ENCODE measurements at places on chromosomes 7 and 10.

DNA sequence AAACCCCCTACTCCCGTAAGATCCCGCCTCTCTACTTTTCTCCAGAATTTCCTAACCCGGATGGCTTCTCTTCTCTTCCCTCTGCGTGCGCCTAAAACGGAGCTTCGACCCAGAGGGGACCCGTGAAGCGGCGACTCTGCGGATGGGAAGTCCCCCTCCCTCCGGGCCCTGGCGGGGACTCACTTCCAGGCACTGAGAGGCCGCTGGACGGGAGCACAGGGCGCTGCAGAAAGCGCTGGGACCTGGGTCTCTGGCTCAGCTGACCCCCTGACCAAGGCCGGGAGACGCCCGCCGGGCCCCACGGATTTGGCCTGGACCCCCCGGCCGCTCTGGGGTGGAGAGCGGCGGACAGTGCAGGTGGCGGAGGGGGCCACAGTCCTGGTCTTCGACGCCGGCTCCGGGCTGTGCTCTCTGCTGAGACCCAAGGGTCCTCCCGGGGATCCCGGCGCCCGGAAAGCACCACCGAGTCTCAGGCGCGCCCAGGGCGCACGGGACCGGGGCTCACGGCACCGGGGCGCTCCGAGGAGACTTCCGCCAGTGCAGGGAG, 688 bp upstream of the FOXL3 start:
- no peak for DNase-seq

- no peak for DNase-seq
These were observed 47.9 kb upstream of the SLC35B4 start for GRCh38 chr7:134364619-134365037.

GRCh38 chr7:33762151-33762910, 143.0 kb upstream of the BMPER start:
- DNase-seq = no peak

- no peak for DNase-seq
These were observed 109.4 kb downstream of the TMEM26 start for GRCh38 chr10:61343796-61344195.

- no peak for DNase-seq
These were observed 25.1 kb downstream of the ZMIZ1 start for GRCh38 chr10:79093658-79094411.

DNA sequence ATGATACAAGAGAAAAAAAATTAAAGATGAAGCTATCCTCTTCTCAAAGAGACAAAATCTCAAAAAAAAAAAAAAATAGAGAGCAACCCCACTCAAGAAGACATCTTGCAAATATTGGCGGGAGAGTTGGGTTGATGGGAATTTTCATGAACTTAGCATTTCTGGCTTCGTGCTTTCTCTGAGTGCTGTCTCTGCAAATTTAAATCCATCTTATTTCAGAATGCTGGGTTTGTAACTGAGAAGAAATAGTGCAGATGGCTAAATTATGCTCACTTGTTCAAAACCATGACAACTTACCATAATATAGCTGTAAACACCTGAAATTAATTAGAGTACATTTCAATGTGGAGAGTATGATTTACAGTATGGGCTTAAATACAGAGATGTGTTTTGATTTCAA, 484.8 kb upstream of the CELF2 start:
- no peak for DNase-seq

DNA sequence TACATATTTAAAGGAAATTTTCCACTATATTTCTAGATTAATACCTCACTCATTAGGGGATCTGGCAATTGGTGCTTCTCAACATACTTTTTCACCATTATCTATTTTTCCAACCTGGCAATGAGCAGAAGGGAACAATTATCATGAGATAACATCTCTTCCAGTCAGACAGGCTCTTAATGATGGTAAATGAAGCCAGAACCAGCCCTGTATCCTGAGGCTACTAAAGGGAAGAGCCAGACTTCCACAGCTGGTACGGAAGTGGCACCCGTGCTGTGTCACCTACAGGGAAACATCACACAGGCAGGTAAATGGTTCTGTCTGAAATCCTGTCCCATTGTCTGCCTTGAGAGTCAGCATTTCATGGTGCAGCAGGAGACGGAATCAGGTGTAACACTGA, 75.9 kb downstream of the ELMO1 start:
- no peak for DNase-seq

GRCh38 chr7:150755473-150756099, 18.4 kb downstream of the GIMAP5 start:
- no peak for DNase-seq

- DNase-seq = no peak
These were observed 179.1 kb upstream of the LRRTM3 start for GRCh38 chr10:66746711-66747110.

DNA sequence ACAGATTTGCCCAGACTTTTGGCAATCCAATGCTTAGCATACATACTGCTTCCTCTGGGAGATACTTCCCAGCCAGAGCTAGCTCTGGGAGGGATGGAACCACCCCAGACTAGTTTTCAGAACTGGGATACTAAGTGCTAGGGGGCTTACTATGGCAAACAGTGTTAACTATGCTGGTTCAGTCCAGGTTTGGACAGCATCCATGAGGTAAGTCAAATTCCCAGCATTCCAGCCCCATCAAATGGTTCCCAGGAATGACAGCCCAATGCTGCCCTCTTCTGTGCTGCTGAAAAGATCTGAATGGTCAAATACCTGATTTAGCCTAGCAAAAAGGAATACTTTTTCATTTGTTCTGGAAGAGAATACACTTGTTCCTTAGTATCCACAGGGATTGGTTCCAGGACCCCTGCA, 141.7 kb upstream of the CCDC6 start:
- DNase-seq = peak; percentile 54

GRCh38 chr7:7868572-7868899, 100.1 kb upstream of the GLCCI1 start:
- no peak for DNase-seq

DNA sequence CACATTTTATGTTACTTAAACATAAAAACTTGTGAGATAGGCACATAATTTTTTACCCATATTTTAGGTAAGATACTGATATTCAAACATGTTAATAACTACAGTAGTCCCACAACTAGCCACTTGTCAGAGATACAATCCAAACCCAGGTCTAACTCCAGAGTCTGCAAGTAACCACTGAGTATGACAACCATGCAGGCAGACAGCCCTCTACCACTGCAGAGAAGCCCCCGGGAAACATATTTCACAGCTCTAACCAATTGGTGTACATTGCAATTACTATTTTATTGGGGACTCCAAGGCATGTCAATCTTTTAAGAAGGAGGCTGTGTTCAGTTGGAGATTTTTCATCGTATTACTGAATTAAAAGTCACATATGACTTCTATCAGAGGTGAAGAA, 107.2 kb upstream of the FAM133B start:
- DNase-seq = no peak

DNA sequence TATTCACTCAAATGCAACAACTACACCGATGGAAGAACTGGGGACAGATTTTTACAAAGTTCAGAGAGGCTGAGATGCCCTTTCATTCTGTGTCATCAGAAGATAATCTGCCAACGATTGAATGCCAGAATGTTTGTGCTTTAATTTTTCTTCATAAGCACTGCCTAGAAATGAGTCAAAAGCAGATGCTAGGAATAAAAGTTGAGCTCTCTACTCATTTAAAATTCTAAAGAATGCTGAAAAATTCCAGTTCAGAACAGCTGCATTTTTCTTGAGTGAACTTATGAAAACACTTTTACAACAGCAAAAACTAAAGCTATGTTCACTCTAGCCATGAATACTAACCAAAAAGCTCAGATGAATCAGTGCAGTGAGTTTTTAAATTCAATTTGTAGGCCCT, 22.3 kb upstream of the FAM133B start:
- DNase-seq = no peak

DNA sequence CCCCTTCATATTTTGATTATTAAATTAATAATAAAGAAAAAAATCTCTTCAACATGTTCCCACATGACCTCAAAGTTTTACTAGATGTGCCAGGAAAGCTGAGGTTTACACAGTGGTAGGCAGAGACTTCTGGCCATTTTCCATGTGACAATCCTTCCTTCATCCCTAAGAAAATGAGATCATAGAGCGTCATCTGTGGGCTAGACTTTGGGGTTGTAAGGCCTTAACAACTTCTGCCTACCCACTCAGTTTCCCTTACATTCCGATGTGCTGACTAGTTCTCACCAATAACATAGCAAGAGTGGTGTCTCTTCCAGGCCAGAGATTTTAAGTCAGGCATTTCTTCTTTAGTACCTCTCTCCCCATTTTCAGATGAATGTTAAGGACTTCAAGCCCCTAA, 171.1 kb upstream of the PHF14 start:
- no peak for DNase-seq

DNA sequence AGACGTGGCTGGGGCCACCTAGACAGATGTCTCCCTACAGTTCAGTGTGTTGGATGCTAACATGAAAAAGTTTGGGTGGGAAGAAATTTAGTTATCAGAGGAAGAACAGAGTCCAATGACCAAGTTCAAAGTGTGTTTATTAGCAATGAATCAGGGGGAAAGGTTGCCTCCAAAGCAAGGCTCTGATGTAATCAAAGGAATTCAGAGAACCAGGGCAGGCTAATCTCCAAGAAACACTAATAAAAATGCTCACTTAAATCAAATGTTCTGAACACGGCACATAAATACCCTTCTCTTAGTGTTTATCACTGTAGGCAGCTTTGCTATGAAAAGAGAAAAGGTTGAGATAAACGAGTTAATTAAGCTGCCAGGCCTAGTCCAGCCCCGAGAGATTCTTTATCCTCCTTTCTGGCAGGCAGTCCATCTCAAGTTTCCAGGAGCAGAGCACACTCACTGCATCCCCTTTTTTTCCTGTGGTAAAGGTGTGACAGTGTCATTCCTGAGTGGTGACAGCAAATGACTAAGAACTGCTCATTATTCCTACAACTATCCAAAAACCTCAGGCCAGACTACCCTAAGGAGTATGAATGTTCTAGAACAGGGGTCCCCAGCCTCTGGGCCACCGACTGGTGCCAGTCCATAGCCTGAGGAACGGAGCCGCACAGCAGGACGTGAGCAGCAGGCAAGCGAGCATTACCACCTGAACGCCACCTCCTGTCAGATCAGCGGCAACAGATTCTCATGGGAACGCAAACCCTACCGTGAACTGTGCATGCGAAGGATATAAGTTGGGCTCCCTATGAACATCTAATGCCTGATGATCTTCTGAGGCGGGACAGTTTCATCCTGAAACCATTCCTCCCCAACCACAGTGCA, 66.9 kb upstream of the FHIP2A start:
- no peak for DNase-seq

DNA sequence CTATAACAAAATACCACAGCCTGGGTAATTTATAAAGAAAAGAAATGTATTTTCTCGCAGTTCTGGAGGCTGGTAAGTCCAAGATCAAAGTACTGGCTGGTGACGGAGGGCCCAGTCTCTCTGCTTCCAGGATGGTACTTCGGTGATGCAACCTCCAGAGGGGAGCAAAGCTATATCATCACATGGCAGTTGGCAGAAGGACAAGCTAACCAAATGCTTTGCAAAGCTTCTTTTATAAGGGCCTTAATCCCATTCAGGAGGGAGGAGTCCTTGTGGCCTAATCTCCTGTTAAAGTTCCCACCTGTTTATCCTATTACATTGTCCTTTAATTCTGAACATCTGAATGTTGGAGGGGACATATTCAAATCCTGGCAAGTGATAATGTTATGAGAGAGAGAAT, 134.1 kb upstream of the SP4 start:
- DNase-seq = no peak

- DNase-seq = no peak
These were observed 153.7 kb downstream of the PRPF18 start for GRCh38 chr10:13740461-13740860.

GRCh38 chr7:32219416-32219815, 149.2 kb upstream of the PDE1C start:
- peak; percentile 13 for DNase-seq

DNA sequence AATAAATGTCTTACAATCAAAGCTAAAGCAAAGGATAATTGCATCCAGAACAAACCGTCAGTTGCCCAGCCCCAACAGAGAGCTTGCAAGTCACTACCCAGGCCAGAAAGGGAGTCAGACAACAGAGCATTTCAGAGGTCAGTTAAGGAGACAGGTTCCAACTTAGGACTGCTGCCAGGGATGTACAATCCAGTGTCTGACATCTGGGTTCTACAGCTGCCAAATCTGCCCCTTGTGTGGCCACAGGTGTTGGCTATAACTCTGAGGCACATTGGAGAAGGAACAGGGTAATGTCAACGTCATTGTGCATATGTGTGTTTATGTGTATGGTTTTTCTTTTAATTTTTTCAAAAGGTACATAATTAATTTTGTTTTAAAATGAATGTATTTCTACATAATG, 85.2 kb upstream of the GLCCI1 start:
- DNase-seq = no peak

DNA sequence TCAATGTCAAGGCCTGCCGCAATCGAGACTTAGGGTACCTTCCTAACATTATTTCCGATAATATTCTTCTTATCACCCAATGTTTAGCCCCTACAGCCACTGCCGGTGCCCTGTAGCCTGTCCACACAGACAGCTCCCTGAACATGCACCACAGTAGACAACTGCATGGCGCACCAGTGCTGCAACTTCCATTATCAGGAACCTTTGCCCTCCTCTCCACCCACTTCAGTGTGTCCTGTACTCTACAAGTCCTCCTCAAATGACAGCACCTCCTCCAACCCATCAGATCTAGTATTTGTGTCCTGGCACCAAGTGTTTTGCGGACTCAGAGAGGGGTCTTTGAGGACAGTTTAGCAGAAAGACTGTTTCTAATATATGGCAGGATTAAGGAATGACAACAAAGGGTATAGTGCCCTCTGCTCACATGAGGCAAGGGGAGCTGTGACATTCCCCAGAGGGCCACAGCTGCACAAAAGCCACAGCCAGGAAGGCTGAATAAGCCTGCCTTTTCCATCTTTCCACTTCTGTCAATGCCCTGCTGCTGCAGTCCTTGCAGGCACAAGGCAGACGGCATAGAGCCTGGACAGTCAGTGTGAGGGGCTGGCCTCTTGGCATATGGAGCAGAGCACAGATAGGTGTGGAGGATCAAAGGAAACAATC, 335.4 kb downstream of the PARD3 start:
- no peak for DNase-seq

All from ecto neural progenitor cell (in vitro differentiated cells).